ENCODE measurements at places on chromosomes 7 and 10.
A peak's percentile ranks its signal among the peaks of the same experiment; 100 is the strongest.

DNA sequence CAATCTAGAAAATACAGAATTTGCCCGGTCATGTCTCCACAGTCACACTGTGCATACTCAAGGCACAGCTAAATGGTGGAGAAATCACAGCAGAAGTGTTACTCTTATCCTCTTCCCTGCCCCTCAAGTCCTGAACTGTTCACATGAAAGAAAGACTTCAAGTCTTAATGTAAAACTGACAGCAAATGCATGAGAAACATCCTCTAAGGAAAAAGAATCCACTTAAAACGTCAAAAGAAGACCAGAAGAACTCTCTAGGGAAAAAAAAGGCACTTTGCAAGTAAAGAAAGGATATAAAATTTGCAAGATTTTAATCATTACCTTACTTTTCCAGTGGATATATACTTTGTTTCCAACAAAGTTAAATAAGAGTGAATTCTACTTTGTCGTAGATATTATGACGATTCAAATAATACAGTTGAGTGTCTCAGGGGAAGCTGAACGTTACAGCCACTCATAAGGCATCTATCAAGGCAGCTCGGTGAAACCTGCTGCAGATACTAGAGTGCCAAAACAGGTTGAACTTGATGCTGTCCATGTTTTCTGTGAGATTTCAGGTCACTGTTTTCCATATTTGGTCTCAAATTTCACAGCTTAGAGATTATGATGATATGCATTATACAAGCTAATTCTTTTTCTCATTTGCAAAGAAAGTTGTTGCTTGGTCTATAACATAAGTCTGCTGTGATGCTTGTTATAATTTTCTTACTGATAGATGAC is 155.0 kb downstream of the CTTNBP2 start:
- DNase-seq = no peak

GRCh38 chr10:48533951-48534720 is 70.7 kb downstream of the ARHGAP22 start:
- DNase-seq = no peak

DNA sequence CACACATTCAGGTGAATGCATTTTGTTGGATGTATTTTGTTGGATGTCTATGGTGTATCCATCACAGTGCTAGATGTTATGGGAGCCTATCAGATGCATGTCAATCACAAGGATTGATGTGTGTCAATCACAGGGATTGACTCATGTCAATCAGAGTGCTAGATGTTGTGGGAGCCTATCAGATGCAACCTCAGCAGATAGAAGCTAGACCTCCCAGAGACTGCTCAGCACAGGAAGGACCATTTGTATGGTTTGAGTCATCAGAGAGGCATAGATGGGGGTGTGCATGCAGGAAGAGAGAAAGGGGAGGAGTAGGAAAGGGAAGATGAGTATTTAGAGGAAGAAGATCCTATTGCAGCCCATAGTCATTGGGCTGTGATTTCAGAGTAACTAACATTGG is 48.3 kb upstream of the PITRM1 start:
- DNase-seq = no peak

DNA sequence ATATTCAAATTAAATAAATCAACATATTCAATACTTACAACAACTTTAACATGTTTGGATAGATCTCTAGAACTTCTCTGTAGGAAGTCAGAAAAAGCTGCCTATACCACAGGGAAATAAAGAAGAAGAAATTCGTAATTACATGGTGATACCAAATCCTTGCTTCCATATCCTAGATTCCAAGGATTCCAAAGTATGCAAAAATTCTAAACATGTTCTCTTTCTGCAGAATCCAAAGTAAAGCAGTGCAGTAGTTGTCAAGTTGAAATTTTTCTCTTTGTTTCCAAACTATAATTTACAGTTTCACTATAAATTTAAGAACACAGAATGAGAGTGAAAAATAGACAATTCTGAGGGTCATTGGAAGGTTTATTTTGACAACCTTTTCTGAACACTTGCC is 233.7 kb upstream of the PTN start:
- DNase-seq = no peak

DNA sequence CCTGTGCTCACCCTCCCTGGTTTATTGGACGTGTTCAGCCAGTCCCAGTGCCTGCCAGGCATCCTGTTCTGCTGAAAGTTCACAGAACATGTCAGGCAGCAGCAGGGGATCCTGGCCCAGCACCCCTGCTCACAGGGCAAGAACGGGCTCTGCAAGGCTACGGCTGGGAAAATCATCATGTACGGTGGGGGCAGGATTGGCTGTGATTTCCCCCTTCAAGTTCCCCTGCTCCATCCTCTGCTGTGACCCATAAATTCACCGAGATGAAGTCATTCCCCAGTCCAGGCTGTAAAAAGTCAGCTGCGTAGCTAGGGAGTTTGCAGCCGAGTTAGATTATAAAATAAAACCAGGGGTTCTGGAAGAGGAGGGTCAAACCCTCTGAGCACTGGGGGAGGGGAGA is 484.1 kb upstream of the ZMIZ1 start:
- no peak for DNase-seq

DNA sequence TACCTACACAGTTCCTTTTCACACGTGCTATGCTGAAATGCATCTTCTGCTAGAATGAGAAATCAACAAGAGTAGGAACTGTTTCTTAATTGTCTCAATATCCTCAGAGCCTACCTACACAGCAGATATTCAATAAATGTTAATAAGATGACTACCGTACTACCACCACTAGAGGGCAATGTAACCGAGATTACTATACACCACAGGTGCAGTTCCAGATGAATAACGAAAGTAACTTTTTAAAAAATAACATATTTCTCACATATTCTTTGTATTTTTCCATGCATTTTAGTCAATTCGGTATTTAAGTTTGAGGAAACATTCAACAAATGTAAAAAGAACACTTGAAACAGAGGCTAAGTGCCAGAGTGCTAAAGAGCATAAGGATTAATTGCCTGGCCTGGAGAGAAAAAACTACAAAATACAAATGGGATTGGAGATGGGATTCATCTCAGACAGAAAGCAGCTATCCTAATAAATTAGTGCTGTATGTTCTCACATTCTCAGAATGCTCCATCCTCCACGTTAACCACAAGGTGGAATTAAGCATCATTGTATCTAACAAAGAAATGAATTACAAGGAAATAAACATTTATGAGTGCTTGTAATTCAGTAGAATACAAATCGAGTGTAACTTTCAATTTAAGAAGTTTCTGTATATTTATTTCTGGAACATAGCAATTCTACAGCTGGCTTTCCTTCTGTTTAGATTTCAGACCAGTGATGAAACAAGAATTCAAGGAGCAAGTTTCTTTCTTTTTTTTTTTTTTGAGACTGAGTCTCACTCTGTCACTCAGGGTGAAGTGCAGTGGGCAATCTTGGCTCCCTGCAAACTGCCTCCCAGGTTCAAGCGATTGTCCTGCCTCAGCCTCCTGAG is 20.3 kb upstream of the HECTD2 start:
- DNase-seq = peak; percentile 21

DNA sequence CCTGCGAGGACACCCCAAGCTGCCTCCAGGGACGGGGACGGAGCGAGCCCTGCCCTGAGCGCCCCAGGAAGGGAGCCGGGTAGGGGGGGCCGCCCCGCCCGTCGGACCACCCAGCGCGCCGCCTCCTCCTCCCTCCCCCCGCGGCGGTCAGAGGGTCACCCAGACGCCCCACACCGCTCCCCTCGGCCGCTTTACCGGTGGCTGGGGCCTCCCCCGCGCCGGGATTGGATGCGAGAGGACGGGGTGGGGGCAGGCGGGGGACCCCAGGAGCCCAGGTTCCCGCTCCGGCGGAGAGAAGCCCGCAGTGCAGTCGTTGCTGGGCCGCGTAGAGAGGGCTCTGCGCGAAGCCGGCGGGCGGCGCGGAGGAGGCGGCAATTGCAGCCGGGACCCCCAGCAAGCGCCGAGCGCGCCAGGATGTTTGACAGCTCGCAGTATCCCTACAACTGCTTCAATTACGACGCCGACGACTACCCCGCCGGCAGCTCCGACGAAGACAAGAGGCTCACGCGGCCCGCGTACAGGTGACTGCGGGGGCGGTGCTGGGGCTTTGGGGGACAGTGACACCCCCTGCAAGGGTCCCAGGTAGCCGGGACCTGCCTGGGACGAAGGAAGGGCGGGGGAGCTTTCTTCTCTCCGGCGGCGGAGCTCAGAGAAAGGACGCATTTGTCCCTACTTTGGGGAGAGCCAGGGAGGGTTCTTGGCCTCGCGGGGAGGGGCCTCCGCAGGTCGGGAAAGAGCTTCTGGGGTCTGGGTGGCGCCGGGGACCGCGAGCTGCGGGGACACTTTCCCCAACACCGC is at the start of gene FOXL3:
FOXL3 (plus strand) TSS at position 415 of the 798 bp plus-strand sequence; CDS start at position 415, 0 bp downstream.
- DNase-seq = no peak

GRCh38 chr10:59830601-59831259 is 75.6 kb downstream of the CCDC6 start:
- DNase-seq = peak; percentile 66

DNA sequence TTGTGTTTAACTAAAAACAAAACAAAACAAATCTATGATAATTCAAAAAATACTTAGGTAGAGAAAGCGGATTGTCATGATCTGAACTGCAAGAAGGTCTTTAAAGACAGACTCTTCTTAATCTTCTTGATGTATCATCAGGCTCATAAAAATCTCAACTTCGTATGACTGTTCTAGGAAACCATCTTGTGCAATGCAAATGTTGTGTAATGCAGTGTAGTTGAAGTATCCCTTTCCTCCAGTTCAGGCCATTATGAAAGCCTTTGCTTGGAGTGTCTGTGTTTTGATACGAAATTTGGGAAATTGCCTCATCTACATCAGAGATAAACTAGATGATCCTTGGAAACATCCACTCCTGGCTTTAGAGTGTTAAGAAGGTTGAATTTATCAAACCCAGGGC is 30.9 kb downstream of the CDK1 start:
- DNase-seq = no peak

- peak; percentile 42 for DNase-seq
These were observed 597 bp downstream of the ZNF277 start for GRCh38 chr7:112206991-112207592.

DNA sequence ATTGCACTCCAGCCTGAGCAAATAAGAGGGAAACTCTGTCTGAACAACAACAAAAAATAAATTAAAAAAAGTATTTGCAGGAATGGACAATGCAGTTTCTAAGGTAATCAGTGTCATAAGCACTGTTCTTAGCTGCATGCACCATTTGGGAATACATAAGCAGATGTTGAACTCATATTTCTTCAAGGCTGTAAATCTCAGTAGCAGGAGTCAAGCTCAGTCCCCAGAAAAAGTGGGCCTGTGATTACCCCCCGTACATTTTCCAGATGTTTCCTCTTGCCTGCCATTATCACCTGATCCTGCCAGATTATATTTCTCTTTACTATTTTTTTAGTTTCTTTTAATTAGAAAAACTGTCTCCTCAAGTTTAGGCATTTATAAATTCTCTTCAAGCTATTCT is 667.6 kb upstream of the ANKRD30A start:
- no peak for DNase-seq

DNA sequence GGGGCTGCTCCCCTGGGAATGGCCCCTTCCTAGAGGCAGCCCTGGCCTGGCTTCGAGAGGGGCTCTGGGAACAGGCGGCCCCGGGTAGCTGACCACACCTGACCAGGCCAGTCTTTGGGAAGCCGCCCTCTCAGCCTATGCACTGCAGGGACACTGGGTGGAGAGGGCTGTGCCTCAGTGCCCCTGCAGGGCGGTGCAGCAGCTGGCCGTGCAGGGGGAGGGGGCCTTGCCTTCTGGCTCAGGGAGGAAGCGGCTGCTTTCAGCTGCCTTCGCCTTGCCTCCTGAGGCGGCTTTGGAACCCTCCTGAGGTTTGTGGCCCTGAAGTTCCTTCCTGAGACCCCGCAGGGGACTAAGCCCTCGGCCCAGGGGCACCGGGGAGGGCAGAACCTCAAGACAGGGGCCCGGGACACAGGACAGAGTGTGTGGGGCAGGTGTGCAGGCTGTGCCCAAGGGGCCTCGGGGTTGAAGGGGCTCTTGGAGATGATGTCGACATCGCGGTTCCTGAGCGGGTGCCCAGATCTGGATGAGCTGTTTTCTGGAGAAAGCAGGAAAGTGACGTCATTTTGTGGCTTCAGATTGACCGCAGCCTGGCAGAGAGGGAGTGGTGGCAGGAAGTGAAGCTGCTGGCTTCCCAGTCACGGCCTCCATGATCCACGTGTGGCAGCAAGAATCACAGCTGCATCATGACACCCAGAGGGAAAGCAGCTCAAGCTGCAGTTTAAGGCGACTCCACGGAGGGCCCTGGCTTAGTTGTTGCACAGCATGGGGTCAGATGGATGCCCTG is 17.7 kb downstream of the ADAM8 start:
- DNase-seq = peak; percentile 70

DNA sequence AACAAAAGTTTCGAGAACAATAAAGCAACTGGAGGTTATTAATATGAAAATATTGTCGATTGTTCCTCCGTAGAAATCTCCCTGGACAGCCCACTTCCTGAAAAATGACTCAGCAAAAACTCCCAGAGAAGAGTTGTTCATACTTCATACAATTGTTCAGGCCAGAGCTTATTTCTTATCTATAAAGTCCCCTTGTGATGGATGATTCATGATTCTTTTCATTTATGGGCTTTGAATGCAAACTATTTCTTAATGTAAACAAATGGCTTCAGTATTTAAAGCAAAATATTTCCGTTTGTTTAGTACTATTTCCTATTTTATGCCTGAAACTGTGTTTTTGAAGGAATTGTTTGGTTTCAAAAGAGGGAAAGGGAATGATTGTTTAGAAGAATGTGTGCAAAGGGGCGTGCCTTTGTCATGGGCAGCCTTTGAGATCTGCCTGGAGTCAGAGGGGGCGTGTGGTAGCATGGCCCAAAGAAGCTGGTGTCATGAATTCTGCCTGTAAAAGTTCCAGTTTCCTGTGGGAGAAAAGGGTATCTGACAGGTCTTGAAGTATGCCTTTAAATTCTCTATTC is 26.2 kb upstream of the EXOC6 start:
- no peak for DNase-seq

- no peak for DNase-seq
These were observed 9.5 kb upstream of the RAMP3 start for GRCh38 chr7:45147858-45148652.

DNA sequence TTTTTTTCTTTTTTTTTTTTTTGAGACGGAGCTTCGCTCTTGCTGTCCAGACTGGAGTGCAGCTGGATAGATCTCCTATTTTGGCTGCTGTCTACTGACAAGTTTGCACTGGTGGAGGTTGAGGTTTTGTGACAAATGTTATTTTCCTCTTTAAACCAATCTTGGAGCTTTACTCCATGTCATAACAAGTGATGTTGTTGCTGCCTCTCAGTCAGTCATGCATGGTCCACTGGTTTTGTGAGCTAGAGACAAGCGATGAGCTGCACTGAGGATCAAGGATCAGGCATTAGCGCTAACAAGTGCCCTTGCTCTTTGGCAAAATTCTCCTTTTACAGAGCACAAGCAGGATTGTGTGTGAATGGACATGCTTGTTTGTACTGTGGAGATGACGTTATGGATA is 805 bp upstream of the WDFY4 start:
- no peak for DNase-seq

GRCh38 chr7:130945411-130945811 is 211.4 kb upstream of the KLF14 start:
- no peak for DNase-seq

- DNase-seq = no peak
These were observed 3.8 kb upstream of the DNAH11 start for GRCh38 chr7:21538936-21539495.
